Suprapubic skin (tissue), 4 donors: ENCODE measurements at places on chromosomes 5 and 9. TPM values are rescaled to one million over a fixed set of nuclear protein-coding genes. Genes with fewer than 3 reads are reported as not detected.
A peak's percentile ranks its signal among the peaks of the same experiment; 100 is the strongest.

The DIPK1B gene
- total RNA-seq: 7.0 TPM

The SLC45A2 gene
- 7.6 TPM for total RNA-seq

The CLINT1 gene
- total RNA-seq: 112 TPM

The PHF24 gene
- 4.2 TPM for total RNA-seq

The BARX1 gene
- total RNA-seq: not detected

The LHX3 gene
- total RNA-seq: not detected

The HTR1A gene
- total RNA-seq: not detected

DNA sequence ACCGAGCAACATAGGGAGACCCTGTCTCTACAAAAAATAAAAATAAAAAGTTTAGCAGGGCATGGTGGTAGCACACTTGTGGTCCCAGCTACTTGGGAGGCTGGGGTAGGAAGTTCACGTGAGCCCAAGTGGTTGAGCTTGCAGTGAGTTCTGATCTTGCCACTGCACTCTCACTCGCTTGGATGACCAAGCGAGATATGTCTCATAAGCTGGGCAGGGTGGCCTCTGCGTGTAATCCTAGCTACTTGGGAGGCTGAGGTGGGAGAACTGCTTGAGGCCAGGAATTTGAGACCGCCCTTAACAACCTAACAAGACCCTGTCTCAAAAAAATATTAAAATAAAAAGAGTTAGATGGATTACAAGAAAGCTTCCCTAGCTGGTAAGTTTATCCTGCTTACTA lies 32.5 kb downstream of the RASA1 start:
- no peak overlapping the region for H3K4me3 ChIP-seq
- DNase-seq: no peak
- no peak overlapping the region for H3K27ac ChIP-seq

GRCh38 chr9:126915846-126916543 lies 1.4 kb downstream of the RALGPS1 start:
- no peak overlapping the region for H3K27ac ChIP-seq
- peaks cover 16% of the 10 kb centered on the region for H3K4me1 ChIP-seq
- H3K36me3 ChIP-seq: no peaks in the 10 kb centered on the region
- H3K4me3 ChIP-seq: peak overlapping the region; percentile 71
- no peak for DNase-seq
- H3K27me3 ChIP-seq: no peaks in the 10 kb centered on the region

DNA sequence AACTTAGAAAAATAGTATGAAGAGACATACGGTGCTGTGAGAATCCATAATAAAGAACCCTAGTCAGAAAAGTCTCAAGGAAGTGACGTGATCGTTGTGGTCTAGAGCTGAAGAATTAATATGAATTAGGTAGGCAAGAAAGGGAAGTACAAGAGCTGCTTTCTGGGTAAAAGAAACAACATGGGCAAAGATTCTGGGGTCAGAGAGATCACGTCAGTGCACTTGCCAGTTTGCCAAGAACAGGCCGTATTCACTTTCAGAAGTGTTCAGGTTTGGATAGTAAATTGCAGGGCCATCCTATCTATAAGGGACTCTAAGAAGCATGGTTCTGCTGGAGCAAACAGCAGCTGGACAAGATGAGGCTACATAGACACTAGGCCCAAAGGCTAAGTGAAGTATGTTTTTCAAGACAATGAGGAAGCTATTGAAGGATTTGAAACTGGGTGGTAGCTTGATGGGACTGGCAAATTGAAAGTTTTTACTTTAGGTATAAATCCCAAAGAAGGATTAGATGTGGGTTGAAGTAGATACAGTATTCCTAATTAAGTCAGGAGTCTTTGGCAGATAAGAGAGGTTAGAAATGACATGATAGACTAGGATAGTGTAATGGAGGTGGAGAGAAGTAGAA lies 4.8 kb upstream of the CHD1 start:
- no peaks in the 10 kb centered on the region for H3K27me3 ChIP-seq
- peaks cover 29% of the 10 kb centered on the region for H3K4me1 ChIP-seq
- DNase-seq: no peak

GRCh38 chr5:92552206-92553160 lies 1028.5 kb downstream of the NR2F1-AS1 start:
- DNase-seq: no peak
- H3K27me3 ChIP-seq: no peaks in the 10 kb centered on the region
- no peaks in the 10 kb centered on the region for H3K36me3 ChIP-seq
- H3K4me3 ChIP-seq: no peak overlapping the region
- no peak overlapping the region for H3K27ac ChIP-seq

- H3K36me3 ChIP-seq: no peaks in the 10 kb centered on the region
- no peak overlapping the region for H3K27ac ChIP-seq
- no peak for DNase-seq
- no peak overlapping the region for H3K4me3 ChIP-seq
- no peaks in the 10 kb centered on the region for H3K27me3 ChIP-seq
Observed at GRCh38 chr5:100746730-100747129, 156.4 kb downstream of the ST8SIA4 start.

DNA sequence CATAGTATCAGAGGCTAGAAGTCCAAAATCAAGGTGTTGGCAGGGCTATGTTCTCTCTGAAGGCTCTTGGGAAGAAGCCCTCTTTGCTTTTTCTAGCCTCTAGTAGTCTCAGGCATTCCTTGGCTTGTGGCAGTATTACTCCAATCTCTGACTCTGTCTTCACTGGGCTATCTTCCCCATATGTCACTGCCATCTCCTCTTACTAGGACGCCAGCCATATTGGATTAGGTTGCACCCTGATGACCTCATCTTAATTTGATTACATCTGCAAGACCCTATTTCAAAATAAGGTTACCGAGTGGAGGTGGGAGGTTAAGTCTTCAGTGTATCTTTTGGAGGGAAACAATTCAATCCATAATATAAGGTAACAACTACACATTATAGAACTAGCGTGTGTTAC lies 21.3 kb upstream of the EBF1 start:
- H3K4me3 ChIP-seq: no peak overlapping the region
- H3K27ac ChIP-seq: no peak overlapping the region
- H3K27me3 ChIP-seq: peaks cover 3% of the 10 kb centered on the region
- no peaks in the 10 kb centered on the region for H3K4me1 ChIP-seq
- DNase-seq: no peak

- H3K27me3 ChIP-seq: no peaks in the 10 kb centered on the region
- peaks cover 47% of the 10 kb centered on the region for H3K4me1 ChIP-seq
- no peak for DNase-seq
- peak overlapping the region; percentile 85 for H3K4me3 ChIP-seq
- peak overlapping the region; percentile 99 for H3K27ac ChIP-seq
- no peaks in the 10 kb centered on the region for H3K36me3 ChIP-seq
Observed at GRCh38 chr9:132669319-132669697, 475 bp downstream of the DDX31 start.

- no peak overlapping the region for H3K4me3 ChIP-seq
- peak; percentile 38 for DNase-seq
- H3K27me3 ChIP-seq: no peaks in the 10 kb centered on the region
Observed at GRCh38 chr5:168712280-168712924, 133.2 kb upstream of the PANK3 start.

GRCh38 chr9:132099167-132099566 lies 19.5 kb upstream of the MED27 start:
- no peaks in the 10 kb centered on the region for H3K36me3 ChIP-seq
- H3K27me3 ChIP-seq: peaks cover 30% of the 10 kb centered on the region
- no peak for DNase-seq
- H3K4me1 ChIP-seq: no peaks in the 10 kb centered on the region
- no peak overlapping the region for H3K27ac ChIP-seq

GRCh38 chr5:81650987-81651386 lies 99.9 kb downstream of the SSBP2 start:
- peaks cover 3% of the 10 kb centered on the region for H3K4me1 ChIP-seq
- no peaks in the 10 kb centered on the region for H3K36me3 ChIP-seq
- no peaks in the 10 kb centered on the region for H3K27me3 ChIP-seq
- DNase-seq: no peak
- no peak overlapping the region for H3K27ac ChIP-seq

DNA sequence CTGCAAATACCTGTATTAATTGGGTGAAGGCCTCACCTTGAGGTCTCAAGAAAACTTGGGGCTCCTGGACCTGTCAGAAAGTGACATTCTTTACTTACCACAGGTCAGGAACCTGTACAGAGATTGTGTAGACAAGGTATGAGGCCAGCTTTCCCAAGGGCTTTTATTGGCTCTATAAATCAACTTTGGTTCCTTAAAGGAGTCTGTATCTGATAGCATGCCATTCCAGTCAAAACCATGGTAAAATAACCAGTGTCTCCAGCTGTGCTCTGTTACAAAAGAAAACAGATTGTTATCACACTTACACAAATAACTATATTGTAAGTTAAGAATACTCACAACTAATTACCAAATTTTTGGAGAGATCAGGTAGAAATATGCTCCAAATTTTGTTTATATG lies 64.5 kb downstream of the COL15A1 start:
- no peaks in the 10 kb centered on the region for H3K4me1 ChIP-seq
- peaks cover 6% of the 10 kb centered on the region for H3K36me3 ChIP-seq
- DNase-seq: no peak
- no peaks in the 10 kb centered on the region for H3K27me3 ChIP-seq
- no peak overlapping the region for H3K27ac ChIP-seq
- no peak overlapping the region for H3K4me3 ChIP-seq

- no peaks in the 10 kb centered on the region for H3K27me3 ChIP-seq
- H3K27ac ChIP-seq: no peak overlapping the region
- H3K4me1 ChIP-seq: peaks cover 14% of the 10 kb centered on the region
Observed at GRCh38 chr5:154202379-154203260, 12.1 kb downstream of the GALNT10 start.

- no peak overlapping the region for H3K27ac ChIP-seq
- no peak for DNase-seq
- peaks cover 38% of the 10 kb centered on the region for H3K4me1 ChIP-seq
- H3K27me3 ChIP-seq: peaks cover 67% of the 10 kb centered on the region
Observed at GRCh38 chr5:50969151-50970031, 303.0 kb downstream of the PARP8 start.

DNA sequence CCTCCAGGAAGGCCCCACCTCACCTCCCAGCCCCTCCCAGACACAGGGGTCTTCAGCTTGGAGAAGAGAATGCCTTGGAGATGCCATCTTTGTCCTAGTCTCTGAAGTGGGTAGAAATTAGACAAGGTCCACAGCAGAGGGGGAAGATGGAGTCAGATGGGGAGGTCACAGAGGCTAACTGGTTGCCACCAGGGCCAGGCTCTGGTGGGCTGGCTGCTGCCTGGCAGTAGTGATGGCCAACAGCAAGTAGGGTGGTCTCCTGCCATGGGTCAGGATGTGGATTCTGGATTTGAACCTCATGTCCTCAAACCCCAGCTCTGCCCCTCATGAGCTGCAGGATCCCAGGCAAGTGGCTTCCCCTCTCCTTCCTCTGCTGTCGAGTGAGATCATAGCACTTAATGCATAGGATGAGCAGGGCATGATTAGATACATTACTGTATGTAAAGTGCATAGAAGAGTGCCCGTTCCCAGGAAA lies 38.7 kb upstream of the NEK6 start:
- H3K27me3 ChIP-seq: no peaks in the 10 kb centered on the region
- H3K27ac ChIP-seq: peak overlapping the region; percentile 9
- peaks cover 52% of the 10 kb centered on the region for H3K4me1 ChIP-seq
- H3K4me3 ChIP-seq: no peak overlapping the region
- H3K36me3 ChIP-seq: no peaks in the 10 kb centered on the region

DNA sequence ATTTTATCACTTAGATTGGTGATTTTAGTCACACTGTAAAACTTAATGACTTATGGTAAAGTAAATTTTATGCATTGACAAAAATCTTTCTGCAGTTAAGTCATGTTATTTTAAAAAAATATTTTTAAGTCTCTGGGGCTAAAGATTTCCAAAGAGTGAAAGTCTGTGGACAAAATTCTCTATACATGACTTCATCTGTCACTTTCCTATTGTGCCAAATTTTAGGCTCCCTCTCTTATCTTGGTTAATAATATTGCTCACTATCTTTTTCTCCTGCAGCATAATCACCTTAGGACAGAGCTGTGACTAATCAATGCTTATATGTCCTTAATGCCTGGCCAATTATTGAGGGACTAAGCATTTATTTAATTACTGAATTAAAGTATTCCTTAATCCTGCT lies 15.2 kb downstream of the LURAP1L start:
- no peak for DNase-seq
- no peak overlapping the region for H3K4me3 ChIP-seq
- no peaks in the 10 kb centered on the region for H3K36me3 ChIP-seq
- peaks cover 31% of the 10 kb centered on the region for H3K4me1 ChIP-seq
- H3K27ac ChIP-seq: no peak overlapping the region

- DNase-seq: no peak
- no peak overlapping the region for H3K27ac ChIP-seq
- H3K27me3 ChIP-seq: no peaks in the 10 kb centered on the region
- H3K4me1 ChIP-seq: no peaks in the 10 kb centered on the region
- H3K36me3 ChIP-seq: no peaks in the 10 kb centered on the region
Observed at GRCh38 chr5:145768863-145769262, 66.3 kb downstream of the PRELID2 start.

- H3K4me3 ChIP-seq: no peak overlapping the region
- H3K4me1 ChIP-seq: no peaks in the 10 kb centered on the region
- peaks cover 4% of the 10 kb centered on the region for H3K27me3 ChIP-seq
Observed at GRCh38 chr5:38422622-38423021, 133.8 kb downstream of the LIFR start.

GRCh38 chr9:27985714-27986113 lies 412.4 kb upstream of the C9orf72 start:
- no peaks in the 10 kb centered on the region for H3K27me3 ChIP-seq
- DNase-seq: no peak
- no peak overlapping the region for H3K27ac ChIP-seq
- no peaks in the 10 kb centered on the region for H3K36me3 ChIP-seq
- no peaks in the 10 kb centered on the region for H3K4me1 ChIP-seq

- DNase-seq: no peak
- no peaks in the 10 kb centered on the region for H3K4me1 ChIP-seq
- no peak overlapping the region for H3K27ac ChIP-seq
- H3K4me3 ChIP-seq: no peak overlapping the region
- H3K36me3 ChIP-seq: no peaks in the 10 kb centered on the region
Observed at GRCh38 chr9:130570208-130570607, 9.2 kb upstream of the FUBP3 start.

GRCh38 chr5:132134384-132134783 lies 60.8 kb downstream of the CSF2 start:
- no peak overlapping the region for H3K27ac ChIP-seq
- no peaks in the 10 kb centered on the region for H3K36me3 ChIP-seq
- H3K27me3 ChIP-seq: no peaks in the 10 kb centered on the region
- H3K4me3 ChIP-seq: no peak overlapping the region
- DNase-seq: no peak
